ENCODE measurements at places on chromosomes 12 and 14.

- DNase-seq, result no peak
Measured at GRCh38 chr14:97638864-97639263, 841.7 kb downstream of the VRK1 start.

- no peak for DNase-seq
Measured at GRCh38 chr12:123083661-123084571, 67.0 kb downstream of the PITPNM2 start.

DNA sequence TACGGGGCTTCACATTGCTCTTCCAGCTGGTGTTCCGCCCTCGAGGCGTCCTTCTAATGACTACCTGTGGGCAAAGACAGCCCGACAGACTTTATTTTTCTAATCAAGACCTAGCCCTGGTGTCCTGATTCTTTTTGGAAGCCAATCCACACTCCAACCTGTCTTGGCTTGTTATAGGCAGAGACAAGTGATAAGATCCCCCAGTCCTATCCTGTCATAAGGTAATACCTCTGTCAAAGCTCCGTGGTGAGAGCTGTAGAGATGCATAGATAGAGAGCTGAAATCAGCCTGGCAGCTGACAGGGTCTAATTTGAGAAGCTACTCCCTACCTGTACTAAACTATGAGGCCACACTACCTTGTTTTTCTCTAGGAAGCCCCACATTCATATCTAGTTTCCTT is 11.5 kb upstream of the WNK1 start:
- DNase-seq, result no peak

DNA sequence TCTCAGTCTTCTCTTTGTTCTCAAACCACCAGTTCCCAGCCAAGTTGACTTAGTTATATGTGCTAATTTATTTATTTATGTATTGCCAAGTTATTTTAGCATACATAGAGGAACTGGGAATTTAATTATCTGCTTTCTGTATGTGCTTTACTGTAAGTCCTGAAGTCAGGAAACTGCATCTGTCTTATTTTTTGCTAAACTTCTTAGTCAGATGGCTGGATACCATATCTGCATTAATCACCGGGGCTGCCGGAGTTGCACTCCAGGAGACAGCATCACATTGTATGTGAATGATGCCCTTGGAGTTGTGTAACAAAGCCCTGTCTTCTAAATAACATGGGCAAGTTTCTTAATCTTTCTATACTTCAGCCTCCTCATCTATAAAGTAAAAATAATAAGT is 96.2 kb downstream of the MON2 start:
- DNase-seq, result no peak

- DNase-seq, result peak; percentile 91
Measured at GRCh38 chr12:77925536-77926108, 94.9 kb downstream of the NAV3 start.

GRCh38 chr12:114684098-114684869 is at the start of gene TBX3:
TBX3 (minus strand) TSS chr12:114684175; CDS start chr12:114683200, 975 bp downstream.
- peak; percentile 20 for DNase-seq

DNA sequence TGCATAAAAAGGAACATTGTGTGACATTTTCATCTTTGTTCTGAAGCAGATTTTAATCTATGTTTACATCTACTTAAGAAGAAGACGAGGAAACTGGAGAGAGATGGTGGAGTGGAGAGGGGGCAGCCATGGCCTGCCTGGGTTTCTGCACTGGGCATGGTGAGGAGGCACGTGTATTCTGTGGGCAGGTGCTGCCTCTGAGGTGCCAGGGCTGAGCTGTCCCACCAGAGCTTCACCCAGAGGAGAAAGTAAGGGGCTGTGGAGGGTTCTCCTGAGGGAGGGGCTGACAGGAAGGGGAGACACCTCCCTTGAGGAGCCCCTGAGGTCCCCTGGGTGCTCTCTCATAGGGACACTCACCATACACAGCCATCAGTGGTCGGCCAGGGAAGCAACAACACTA is 372.4 kb upstream of the OR4E1 start:
- DNase-seq, result no peak

Data from NCI-H2081 (cell line).